ENCODE measurements at places on chromosomes 6 and 20.
A peak's percentile ranks its signal among the peaks of the same experiment; 100 is the strongest.

DNA sequence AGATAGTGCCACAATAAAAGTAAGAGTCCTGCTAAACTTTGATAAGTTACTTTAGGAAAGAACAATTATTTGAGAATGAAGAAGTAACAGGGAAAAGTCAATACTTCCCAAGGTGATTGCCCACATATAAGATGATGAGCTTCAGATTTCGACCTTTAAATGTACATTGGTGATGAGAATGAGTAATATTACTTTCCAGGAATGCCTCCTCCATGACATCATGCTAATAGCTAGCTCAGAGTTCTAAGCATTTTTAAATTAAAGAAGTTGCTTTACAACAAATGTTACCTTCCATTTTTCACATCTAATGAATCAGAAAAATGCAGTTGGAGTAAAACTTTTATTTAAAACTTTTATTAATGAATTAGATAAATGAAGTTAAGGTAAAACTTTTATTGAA lies 22.5 kb upstream of the OPN5 start:
- DNase-seq, result no peak

GRCh38 chr6:140071601-140072062 lies 697.2 kb upstream of the CITED2 start:
- DNase-seq, result no peak

DNA sequence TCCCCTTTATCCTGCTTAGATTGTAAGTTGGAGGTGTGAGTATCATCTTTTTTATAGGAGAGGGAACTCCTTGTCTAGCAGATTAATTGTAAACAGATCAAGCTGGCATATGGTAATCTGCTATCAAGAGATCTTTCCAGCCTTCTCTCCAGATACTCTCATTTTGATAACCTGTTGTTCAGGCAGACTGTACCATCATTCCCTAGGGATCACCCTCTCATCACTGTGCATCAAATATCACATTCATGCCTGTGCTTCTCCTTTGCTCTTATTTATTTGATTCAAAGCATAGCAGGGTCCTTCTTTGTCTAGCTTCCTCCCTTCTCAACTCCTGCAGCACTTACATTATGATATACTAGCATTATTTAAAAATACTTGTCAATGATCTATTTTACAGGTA lies 73.8 kb downstream of the LRRC1 start:
- DNase-seq, result no peak

GRCh38 chr6:71211799-71212198 lies 76.8 kb upstream of the OGFRL1 start:
- DNase-seq, result no peak

DNA sequence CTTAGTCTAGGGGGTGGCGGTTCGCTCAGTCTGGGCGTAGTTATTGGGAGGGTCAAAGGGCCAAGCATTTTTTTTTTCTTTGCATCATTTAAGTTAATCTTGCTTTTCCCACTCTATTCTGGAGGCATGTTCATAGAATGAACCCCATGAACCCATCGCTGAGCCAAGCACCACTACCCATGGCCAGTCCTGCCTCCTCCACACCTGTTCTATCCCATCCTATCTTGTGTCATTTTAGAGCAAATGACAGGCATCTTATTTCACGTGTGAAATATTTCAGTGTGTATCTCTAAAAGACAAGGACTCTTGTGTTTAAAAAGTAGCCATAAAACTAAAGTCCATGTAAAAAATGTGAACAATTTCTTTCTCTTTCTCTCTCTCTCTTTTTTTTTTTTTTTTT lies 13.9 kb downstream of the SRC start:
- DNase-seq, result no peak

DNA sequence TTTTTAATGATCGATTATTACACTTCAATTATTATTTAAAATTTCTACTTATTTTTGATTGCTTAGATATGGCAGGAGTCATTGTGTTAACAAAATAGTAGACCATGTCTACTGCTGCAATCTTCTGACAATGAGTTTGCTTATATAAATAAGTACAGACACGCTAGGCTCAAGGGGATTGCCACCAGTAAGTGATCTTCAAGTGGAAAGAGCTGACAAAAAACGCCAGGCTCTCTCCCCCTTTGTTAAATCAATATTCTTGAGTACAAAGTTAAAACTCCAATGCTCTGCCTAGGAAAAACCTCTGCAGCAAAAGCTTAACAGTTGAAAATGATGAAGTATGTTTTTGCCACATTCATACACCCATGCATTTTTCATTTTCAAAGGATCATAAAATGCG lies 738.1 kb downstream of the HDGFL1 start:
- DNase-seq, result no peak

DNA sequence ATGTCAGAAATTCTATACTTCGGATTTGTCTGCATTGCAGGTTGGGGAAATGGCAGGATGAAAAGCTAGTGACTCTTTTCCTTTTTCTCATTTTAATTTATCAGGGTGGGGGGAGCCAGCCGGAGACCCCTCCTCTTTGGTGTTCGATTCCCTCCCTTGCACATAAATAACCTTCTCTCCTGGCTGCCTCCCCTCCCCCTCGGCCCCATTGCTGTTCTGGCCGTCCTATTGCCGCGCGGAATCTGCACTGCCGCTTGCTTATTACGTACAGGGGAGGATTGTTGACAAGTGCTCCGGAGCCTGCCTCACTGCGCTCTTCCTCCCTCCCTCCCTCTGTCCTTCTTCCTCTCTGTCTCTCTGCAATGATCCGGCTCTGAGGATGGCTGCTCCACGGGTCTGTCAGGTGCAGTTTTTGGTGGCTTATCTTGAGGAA lies 154.7 kb downstream of the JARID2 start:
- peak; percentile 92 for DNase-seq

DNA sequence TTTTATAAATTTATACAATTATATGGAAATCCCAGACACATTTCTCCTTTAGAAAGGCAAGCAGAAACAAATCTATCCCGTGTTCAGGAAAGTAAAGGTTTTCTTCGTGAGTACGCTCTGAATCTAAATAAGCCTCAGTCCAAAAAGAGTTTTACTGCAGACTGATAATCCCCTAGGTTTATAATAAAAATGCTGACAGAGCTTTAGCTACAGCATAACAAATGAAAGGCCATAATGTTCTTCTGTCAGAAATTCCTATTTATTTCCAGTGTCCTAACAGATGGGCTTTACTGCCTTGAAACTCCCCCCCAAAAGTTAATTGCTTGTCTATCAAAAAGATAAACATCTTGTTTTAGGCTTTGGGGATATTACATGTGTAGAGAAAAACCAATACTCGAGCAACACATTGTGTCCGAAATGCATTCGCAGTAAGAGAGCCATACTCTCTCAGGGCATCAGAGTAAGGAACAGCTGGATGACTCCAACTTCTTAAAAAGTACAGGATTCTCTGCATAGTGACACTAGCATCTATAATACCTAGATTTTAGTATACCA lies 109.0 kb downstream of the PRKN start:
- DNase-seq, result no peak

DNA sequence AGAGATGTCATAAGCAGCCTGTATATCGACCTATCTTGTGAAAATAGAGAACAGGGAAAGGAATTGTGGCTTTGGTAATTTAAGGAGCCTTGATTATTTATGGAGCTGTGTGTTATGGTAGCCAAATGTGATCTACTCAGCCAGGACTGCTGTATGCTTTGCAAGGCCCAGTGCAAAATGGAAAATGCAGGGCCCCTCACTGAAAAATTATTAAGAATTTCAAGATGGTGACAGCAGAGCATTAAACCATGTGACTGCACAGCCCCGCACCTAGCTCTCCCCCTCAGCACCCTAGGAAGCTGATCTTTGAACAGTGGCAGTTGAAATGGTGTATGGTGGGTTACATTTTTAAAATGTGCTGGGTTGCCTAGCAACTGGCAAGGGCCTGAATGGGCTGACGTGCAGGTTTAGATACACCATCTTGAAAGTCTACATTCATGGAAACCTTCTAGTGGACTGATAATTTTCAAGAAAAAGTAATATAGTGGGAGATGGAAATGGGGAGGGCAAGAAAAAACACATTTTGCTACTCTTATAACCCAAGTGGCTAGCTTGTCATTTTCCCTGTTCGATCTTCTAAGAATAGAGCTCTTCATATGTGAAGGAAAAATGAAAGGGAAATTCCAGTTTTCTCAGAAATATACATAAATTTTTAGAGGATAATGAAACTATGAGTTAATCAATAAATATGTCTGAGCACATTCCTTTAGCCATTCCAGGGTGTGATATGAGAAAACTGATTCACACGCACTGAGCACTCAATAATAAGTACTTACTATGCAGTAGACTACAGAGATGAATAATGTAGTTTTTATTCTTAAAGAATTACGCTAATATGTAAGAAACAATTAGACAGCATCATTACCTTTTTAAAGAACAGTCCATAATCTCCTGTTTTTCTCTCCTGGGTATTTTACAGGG lies 208.0 kb downstream of the ARHGAP18 start:
- DNase-seq, result no peak

DNA sequence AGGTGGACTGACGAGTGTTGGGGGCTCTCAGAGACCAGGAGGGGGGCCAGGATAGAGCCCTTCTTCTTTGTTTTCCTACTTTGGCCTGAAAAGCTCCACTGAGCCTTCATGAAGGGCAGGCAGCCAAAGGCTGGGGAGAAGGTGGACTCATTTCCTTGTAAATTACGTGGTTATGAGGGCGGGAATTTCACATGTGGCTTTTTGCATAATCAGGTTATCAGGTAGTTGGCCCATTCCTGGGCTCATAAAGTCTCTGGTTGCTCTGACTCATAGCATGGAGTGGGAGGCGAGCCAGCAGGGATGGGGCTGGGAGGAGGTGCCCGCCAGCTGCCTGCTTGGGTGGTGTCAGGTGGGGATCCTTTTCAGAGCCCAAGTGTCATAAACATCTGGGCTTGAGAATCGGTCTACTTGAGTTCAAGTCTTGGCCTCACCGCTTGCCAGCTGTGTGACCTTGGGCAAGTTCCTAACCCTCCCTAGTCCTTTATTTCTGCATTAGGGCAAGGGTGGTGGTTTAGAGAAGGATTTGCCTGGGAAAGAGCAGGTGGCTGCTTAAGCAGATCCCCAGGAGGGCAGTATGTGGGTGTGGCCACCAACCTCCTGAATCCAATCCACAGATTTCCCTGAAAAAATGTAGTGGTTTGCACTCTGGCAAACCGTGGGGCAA lies 26.5 kb upstream of the RNF24 start:
- peak; percentile 58 for DNase-seq

DNA sequence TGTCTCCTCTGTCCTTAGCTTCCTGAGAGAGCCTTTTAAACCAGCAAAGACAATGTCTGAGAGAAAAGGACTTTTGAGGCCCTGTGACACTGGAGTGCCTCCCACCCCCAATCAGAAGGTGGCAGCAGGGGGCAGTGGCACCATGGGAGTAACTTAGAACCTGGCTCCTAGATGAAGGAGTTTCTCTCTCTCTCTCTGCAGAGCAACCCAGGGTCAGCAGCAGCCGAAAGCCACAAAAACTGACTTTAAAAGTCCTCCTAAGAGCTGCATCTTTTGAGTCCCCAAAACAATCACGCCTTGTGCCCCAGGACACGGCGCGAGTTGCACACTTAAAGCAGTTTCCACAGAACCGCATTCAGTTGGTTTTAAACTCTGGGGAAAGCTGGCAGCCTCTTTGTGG lies 5.3 kb upstream of the TCP11 start:
- peak; percentile 56 for DNase-seq

- no peak for DNase-seq
These were observed 61.8 kb upstream of the PLEKHG1 start for GRCh38 chr6:150537893-150538292.

GRCh38 chr6:21163838-21164180 lies 429.7 kb upstream of the SOX4 start:
- DNase-seq, result no peak

- no peak for DNase-seq
These were observed 402.7 kb upstream of the AGPAT4 start for GRCh38 chr6:161676586-161676985.

DNA sequence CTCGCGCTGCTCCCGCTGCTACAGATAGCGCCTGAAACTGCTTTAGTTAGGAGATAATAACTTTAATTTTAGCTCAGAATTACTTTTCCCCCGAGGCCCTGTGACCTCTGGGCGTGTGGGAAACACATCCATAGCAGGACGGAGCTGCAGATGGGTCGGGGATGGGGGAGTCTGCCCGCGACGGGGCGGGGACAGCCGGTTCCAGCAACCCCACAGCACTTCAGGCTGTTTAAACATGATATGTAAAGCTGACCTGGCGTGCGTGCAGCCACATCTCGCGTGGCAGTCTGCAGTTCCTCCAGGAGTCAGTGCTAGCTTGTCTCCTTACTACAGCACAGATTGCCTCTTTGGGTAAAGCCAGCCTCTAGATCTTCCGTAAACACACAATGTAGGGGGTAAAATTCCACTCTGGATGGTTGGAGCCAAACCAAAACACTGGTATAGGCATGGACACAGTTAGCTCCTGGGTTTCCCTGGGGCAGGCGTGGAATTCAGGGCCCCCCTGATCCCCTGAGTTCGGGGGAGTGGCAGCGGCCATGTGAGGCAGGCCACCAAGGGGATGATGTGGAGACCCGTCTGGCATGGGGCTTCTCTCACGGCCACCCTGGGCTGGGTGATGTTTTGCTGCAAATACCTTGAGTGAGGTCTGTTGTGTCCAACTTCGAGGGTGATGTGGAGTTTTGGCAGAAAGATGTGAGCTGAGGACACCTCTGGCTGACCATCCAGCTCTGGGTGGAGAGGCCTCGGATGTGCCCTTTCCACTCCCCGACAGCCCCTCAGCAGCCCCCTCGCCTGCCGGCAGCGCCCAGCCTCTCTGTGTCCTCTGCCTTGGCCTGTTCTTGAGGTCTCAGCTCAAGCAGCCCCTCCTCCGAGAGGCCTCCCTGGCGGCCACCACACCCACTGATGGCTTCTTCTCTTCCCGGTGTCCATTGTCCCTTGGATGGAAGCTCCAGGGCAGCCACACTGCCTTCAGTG lies 214.5 kb downstream of the TAF4 start:
- no peak for DNase-seq

All from OCI-M1 (cell line).